ENCODE measurements at places on chromosomes 2 and 18.

DNA sequence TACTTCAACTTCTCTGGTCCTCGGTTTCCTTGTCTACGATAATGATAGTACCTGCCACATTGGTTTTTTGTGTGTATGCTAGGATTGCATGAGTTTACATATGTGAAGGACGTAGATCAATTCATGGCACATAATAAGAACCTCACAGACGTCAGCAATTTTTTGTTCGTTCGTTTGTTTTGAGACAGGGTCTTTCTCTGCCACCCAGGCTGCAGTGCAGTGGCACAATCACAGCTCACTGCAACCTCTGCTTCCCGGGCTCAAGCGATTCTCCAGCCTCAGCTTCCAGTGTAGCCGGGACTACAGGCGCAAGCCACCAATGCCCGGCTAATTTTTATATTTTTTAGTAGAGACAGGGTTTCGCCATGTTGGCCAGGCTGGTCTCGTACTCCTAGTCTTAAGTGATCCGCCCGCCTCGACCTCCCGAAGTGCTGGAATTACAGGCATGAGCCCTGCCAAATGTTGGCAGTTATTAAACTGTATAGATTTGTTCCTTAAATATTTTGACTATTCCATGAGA, 756 bp upstream of the SLC35F5 start:
- no peak for DNase-seq

DNA sequence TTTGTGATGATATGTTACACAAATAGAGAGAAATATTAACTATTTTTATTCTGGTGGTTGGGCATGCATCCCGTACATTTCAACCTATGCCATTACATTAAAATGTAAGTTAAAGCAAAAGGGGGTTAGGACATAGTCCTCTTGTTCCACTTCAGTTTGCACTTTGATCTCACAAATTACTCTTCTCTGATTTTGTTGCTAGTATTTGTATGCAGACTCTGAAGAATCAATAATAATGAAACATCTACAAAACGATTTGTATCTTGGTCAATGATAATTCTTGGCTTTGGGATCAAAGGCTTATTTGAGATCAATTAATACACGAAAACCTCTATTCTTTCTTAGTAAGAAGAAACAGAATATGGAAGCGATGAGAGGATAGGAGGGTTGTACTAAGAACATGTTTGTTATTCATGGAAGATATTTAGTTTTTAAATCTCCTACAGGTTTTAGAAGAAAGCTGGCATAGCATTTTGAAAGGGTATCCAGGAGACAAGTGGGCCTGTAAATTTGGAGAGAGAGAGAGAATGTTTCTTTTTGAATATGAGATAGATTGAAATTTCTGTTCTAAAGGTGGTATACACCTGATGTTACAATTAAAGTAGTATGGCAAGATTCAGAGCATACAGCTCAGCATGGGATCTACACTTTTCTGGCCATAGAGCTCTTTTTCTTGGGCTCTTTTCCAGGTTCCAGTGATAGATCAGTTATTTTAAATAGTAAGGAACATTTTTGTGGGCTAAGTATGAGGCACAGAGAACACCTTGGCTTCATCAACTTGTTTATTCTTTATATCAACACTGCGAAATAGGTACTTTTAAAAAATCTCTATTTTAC, 347.9 kb downstream of the PTPRM start:
- DNase-seq, result no peak

- DNase-seq, result no peak
These were observed 96.9 kb upstream of the ZNF397 start for GRCh38 chr18:35143622-35144596.

- no peak for DNase-seq
These were observed 211.2 kb downstream of the ARL6IP6 start for GRCh38 chr2:152929628-152930027.

DNA sequence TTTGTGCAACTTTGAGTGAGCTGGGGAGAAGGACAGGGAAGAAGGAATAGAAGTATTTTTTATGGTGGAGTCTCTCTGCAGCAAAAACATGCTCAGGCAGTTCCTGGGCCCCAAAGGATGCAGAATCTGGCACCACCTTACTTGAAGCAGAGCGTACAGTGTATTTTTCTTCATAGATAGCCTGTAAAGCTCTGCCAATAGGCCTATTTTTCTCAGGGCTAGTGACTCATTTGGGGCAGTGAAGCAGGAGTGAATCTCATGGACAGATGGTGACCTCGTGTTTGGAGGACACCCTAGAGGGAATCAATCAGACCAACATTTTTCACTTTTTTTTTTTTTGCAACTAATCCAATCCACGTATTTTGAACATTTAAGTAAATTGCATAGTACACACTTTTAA, 268.1 kb upstream of the CXCR4 start:
- no peak for DNase-seq

DNA sequence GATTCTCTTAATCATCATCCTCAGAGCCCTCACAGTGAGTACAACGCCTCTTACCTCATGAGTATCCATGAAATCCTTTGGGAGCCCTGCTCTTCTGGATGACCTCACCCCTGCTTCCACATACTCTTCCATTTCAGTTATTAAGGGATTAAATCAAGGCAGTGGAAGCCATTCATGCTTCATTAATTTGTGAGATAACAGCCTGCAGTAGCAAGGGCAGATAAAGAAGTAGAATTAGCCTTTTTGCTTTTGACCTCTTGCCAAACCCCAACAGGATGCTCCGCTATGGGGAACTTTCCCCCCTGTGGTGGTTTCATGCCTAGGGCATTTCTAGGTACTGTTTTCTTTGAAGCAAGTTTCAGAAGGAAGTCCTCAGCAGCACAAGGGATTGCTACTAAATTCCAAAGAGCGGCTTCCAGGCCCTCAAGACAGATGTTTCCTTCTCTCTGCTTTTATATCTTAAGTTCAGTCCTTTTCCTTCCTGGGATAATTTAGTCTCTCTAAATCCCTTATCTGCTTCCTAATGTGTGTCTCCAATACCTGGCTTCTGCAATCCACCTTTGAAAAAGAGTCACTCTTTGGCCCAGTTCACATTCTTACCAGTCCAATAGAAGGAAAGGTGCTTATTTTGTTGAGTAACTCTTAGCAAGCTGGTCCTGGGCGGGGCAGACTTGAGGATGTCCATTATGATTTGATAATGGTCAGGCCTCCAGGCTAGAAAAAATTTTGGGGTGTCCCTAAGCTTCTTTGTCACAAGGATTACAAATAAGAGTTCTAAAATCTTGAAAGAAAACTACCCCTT, 76.9 kb downstream of the MYO1B start:
- no peak for DNase-seq

DNA sequence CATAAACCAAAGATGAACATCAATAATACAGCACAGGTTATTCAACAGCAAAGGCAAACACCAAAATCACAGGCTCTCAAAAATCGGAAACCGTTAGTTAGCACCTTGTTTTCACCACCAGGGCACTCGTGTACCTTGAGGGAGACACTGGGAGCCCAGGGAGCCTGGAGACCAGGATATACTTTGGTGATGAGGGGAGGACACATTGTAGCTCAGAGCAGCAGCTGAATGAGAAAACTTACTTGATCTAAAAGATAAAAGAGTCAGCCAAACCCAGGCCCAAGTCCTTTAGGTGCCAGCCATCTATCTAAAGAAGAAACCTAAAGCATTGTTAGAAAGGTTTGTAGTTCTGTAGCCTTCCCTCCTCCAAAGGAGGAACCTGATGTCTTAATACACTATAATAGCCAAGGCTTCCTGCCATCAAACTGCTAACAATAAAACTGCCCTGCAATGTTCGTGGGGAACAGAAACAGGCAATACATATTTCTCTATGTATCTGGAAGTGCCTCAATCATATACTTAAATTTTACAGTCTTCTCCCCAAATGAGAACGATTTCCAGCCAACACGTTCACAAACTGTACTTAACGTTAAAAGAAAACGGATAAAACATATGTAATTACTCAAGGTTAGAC, 19.3 kb downstream of the BCL11A start:
- no peak for DNase-seq

GRCh38 chr18:50579061-50579774, 19.3 kb downstream of the MAPK4 start:
- DNase-seq, result no peak

DNA sequence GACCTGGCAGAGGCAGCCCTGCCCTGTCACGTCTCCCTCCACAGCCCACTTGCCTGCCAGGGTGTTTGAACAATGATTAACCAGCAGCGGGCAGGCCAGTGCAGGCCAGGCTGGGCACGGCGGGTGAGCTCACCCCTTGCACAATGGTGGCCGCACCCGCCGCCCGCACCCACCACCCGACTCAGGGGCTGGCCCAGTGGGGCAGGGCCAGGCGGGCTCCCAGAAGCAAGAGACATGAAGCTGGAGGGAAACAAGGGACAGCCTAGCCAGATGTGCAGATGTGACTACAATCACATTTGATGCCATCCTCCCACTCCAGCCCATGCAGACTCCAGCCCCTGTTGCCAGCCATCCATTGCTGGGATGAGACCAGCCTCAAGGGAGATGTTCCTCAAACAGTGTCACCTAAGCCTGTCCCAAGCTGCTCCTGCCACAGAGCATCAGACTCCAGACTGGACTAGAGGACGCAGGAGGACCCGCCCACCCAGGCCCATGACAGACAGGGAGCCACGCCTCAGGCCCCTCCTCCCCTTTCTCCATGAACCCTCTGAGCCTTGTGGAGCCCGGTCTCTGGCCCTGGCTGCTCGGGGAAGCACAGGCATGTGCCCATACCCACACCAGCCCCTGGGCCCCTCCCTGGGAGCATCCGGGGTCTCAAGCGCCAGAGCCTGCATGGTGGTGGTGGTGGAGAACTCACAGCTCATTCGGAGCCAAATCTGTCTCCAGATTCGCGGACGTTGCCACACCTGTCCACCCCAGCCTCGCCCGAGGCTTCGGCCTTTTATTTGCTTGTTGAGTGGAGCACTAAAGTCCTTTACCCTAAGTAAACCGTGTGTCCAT, 45.0 kb downstream of the SDC1 start:
- no peak for DNase-seq

- DNase-seq, result no peak
These were observed 94.3 kb upstream of the GLI2 start for GRCh38 chr2:120641366-120641771.

GRCh38 chr2:47422016-47422415, 19.1 kb downstream of the MSH2 start:
- DNase-seq, result no peak

DNA sequence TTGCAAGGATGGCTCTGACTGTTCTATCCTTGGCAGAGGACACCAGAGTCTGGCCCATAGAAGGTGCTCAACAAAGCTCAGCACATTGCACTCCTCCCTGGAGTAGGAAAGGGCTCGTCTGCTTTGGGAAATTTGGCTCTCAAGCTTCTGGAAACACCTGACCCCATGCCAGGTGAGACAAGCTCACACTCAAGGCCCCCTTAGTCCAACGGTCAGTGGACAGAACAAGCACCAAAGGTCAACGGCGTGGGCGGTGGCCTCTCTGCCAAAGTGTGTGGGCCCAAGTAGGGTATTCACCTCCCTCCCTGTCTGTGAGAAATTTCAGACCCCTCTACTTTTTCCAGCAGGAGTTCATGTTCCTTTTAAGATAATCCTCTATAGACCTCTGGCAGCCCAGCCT, 2.0 kb upstream of the STEAP3 start:
- DNase-seq, result no peak

DNA sequence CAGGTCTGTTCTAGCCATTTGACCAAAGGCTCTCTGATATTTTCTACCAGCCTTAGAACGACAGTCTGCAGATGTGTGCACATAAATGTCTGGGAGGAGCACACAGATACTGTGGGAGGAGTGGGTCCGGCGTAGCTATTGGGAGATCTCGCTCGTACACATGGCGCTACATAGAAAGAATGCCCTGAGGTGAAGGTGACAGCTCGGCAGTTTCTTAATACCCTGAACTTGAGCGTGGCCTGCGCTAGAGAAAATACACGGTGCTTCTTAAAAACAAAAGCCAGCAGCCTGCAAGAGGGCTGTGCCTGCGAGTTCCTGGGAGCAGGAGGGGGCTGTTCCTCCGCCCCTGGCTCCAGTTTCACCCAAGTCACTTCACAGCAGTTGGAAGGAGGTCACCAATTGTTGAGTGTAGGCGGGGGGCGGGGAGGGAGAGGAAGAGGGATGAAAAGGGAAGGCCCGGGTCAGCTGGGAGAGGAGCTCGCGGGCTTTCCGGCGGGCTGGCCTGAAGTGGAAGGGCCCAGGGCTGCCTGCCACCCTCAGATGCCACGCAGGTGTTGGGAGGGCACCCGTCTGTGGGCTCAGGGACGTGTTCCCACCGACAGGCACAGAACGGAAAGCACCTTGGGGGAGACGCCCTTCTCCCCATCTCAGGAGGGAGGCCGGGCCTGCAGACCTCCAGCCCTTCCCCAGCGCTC, 124.7 kb upstream of the ZNF516 start:
- DNase-seq, result no peak

GRCh38 chr2:109447776-109448175, 166.0 kb downstream of the SEPTIN10 start:
- DNase-seq, result no peak

- DNase-seq, result no peak
These were observed 150.6 kb downstream of the GALNT1 start for GRCh38 chr18:35732162-35732561.

GRCh38 chr2:42196403-42197267, 27.5 kb downstream of the EML4 start:
- DNase-seq, result no peak

GRCh38 chr2:946073-946948, 4.3 kb upstream of the SNTG2 start:
- no peak for DNase-seq

- DNase-seq, result no peak
These were observed 173.5 kb downstream of the LRP1B start for GRCh38 chr2:141957321-141957720.

DNA sequence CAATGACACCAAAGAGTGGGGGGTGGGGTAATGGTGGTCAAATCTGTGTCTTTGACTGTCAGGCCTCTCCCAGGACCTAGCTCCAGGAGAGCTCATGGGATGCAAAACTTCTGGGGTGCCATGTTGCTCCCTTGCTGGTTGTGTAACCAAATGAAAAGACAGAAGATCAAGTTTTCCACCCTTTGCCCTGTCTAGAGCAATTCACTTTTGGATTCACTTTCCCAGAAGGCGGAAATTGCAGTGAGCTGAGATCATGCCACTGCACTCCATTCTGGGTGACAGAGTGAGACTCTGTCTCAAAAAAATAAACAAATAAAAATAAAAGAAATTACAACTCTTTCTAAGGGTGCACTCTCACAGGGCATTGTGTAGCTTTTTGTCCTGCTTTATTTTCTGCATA, 34.9 kb upstream of the PLA2R1 start:
- no peak for DNase-seq

DNA sequence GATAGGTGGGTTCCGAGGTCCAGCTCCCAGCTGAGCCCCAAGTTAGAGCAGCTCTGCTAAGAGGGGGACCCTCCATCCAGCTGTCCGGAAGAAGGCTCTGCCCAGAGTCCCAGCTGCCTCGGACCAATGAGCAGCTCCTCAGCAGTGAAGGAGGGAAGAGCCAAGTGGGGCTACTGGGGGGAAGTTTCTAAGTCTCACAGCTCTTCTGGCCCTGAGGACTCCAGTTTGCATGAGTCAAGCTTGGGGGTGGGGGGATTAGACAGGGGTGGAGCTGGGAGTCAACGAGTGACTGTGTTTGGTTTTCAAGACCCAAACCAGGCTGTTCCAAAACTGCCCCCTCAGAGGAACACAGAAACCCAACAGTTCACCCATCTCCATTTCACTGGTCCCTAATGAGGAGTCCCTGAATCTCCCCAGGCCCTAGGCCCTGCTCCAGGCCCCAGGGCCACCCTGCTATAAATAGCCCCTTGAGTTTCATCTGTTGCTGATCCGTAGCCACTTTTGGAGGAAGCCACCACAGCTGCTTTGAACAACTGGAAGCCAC, 100.9 kb downstream of the TNS1 start:
- no peak for DNase-seq

GRCh38 chr2:128473175-128474035, 154.7 kb upstream of the HS6ST1 start:
- no peak for DNase-seq
